ENCODE measurements at places on chromosomes 6 and 20.

GRCh38 chr20:19473922-19474286, 261.5 kb downstream of the SLC24A3 start:
- DNase-seq: no peak

GRCh38 chr6:37238381-37238780, 19.2 kb upstream of the TBC1D22B start:
- DNase-seq: no peak

DNA sequence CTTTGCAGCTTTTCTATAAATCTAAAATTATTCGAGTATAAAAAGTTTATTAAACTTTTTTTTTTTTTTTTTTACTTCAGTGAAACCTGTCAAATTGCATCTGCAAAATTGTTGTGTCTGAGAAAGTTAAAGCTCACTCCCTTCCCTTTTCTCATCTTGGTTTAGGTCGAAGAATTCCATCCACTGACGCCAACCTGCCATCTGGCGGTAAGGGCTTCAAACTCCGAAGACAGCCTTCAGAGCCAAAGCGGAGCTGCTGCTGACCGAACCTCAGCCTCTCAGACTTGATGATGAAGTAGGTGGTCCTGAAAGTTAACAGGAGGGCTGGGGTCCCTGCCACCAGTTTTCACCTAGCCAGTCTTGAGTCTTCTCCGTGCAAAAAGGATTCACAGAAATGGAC, 29.6 kb upstream of the VAPB start:
- DNase-seq: no peak

- DNase-seq: no peak
These were observed 178.1 kb upstream of the TCF21 start for GRCh38 chr6:133710826-133711225.

- DNase-seq: no peak
These were observed 50.1 kb upstream of the SLC32A1 start for GRCh38 chr20:38674092-38674764.

GRCh38 chr20:13342469-13343242, 121.6 kb downstream of the ISM1 start:
- no peak for DNase-seq

- no peak for DNase-seq
These were observed 2.7 kb downstream of the IGF2R start for GRCh38 chr6:159971341-159972178.

DNA sequence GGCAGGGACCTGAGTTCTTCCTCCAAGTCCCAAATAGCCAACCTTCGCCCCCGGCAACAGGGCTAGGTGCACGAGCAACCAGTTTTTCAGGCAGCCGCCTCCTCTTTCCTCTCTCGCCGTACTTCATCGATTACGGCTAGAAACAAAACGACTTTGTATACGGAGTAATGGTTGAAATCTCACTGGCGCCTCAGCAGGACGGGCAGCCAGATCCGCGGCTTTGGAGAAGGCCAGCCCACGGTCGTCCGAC, 333 bp upstream of the SMIM13 start:
- DNase-seq: no peak

DNA sequence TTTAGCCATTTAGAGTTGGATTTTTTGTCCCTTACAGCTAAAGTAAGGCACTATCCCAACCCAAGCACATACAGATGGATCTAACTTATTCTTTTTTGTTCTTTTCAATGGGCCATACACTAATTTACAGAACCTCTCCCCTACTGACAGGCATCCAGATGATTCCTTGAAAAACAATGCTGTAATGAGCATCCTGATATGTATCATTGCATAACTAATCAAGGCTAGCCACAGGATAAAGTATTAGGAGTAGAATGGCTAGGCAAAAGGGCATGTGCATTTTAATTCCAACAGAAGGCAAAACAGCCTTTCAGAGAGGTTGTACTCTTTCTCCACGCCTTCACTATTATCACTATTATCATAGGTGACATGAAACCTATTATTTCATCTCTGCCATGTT, 54.1 kb downstream of the ELOVL5 start:
- DNase-seq: no peak

DNA sequence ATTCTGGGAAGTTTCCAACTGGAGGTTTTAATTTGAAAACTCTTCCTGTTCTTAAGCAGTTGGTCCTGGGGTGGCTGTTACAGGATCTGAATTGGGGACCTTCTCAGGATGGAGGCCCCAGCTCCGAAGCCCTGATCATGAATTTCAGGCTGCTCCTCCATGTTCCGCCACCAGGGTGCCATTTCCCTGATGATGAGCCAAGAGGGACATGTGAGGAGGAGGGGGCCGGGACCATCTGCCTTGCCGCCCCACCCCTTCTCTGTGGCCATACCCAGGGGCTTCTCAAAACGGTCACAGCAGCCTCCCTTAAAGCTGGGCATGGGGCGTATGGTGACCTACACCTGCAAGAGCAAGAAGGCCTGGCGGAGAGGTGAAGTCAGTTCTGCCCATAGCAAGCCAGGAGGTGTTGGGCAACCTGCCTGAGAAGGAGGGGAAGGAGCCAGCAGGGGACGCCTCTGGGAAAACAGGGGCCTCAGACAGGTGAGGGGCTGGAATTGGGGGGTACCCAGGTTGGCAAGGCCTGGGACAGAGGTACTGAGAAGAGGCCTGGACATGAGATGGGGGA, 3.6 kb upstream of the BAK1 start:
- DNase-seq: no peak

- DNase-seq: no peak
These were observed 921.9 kb upstream of the EYS start for GRCh38 chr6:66628917-66629316.

- DNase-seq: no peak
These were observed 5.1 kb upstream of the DEFB127 start for GRCh38 chr20:152131-152530.

DNA sequence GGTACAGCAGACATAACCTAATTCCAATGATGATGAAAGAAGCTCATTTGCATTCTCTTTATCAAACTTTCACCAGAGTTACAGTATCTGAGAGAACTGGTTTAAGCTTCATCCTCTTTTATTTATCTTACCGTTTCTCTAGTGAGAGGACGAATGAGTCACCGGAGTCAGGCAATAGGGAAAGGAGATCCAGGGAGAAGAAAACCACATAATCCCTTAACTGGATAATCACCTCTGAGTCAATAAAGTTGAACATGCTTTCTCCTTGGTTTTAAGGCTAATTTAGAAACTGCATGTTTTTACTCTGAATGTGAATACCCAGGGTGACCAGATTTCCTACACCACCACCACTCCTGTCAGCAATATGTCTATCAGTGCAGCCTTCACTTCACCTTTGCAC, 313.7 kb upstream of the TBX18 start:
- no peak for DNase-seq

DNA sequence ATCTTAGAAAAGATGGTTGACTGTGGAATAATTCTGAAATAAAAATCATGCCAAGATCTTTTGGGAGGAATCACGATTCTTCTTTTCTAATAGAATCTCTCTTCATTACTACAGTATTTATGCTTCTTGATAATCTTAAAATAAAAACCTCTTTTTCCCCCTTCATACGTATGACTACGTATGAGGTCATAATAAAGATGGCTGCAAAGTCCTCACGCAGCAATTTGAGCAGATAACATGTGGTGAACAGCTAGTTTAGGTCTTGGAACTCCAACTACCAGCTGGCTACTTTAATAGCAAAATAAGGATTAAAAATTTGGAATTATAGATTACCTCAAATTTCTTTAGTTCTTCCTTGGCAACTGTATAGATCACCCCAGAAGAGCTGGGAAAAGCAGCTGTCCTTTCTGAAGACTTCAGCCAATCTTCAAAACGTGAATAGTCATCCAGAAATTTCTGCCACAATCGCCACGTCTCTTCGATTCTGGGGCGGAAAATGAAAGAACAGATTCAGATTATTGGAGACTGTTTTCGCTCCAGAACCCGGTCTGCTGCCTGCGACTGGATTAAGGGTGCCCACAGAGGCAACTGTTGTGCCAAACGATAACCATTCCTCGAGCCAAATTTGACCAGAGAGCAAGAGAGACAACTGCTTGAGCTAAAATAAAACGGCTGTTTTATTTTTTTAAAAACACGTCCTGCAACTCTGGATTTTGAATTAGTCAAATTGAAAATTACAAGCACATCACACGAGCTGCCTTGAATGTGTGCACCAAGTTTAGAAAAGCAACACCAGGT, 347.3 kb downstream of the ESR1 start:
- DNase-seq: no peak
